Activated CD8-positive, alpha-beta memory T cell treated with anti-CD3 and anti-CD28 coated beads, Interleukin-2, amount 10 ng/mL, durations not matched to agents 7 days and 5 days (primary cell): ENCODE measurements at places on chromosomes 3 and 15. TPM values are rescaled to one million over a fixed set of nuclear protein-coding genes. Genes with fewer than 3 reads are reported as not detected.

DNA sequence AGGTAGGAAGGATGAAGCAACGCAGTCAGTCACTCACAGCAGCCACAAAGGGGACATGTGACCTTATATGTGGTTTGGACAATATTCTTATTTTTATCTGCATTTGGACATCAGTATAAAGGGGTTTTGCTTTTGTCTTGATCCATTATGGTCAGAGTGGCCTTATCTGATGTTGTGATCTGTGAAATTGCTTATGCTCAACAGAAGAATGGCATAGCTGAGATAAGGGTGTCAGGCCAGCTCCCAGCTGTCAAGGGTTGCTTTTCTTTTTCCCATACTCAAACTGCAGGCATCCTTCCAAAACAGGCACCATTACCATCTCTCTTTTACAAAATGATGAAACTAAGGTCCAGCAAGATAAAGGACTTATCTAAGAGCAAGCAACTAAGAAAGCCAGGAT lies 28.1 kb downstream of the DCLK3 start:
- no peaks in the 10 kb centered on the region for H3K36me3 ChIP-seq
- H3K4me1 ChIP-seq = no peaks in the 10 kb centered on the region

DNA sequence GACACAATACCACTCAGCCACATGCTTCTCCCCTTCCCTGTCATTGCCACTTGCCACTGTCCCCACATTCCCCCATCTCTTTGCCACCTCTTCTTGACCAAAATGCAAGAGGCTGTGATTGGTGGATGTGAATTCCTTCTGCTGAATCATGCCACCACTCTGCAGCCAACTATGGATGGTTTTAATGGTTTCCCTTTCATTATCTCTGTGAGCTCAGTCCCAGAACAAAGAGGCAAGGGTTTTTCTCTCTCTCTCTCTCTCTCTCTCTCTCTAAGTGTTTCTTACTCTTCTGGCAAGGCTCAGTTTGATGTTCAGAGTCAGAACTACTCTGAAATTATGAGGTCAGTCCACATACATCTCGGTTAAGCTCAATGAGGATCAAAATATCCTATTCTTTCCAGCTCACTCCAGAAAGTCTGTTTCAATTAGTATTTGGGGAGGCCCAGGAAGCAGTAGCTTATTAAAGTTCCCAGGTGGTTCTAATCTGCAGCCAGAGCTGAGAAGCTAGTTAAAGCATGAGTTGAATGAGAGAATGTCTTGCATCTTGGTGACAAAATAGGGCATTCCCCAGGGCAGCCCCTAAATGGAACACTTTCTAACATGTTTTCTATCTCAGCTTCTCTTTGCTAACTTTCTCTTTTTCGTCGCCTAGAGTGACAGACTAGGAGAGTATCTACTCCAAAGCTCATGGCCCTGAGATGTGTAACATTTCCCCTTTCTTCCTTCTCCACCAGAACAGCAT lies 8.5 kb upstream of the ILDR1 start:
- H3K36me3 ChIP-seq = peaks cover 60% of the 10 kb centered on the region
- H3K4me1 ChIP-seq = peaks cover 34% of the 10 kb centered on the region
- H3K27me3 ChIP-seq = no peaks in the 10 kb centered on the region
- peak; percentile 74 for DNase-seq

DPPA2 gene
- total RNA-seq = not detected

DNA sequence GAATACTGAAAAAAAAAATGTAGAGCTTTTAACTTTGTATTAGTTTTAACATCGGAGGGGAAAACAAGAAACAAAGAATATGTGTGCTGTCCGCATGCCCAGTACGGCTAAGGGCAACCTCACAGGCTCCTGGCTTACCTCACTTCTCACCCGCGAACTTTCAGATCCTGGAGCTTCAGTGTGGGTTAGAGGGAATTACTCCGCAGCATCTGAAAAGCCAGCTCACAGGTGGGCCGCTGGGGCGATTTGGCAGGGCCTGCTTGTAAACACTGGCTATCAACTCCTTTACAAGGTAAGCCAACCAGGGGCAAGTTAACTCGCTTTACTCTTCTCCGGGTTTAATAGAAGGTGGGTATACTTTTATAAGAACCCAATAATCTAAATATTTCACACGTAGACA lies 152.7 kb upstream of the ICE2 start:
- peaks cover 12% of the 10 kb centered on the region for H3K4me1 ChIP-seq
- peaks cover 13% of the 10 kb centered on the region for H3K27me3 ChIP-seq
- no peak for DNase-seq
- H3K27ac ChIP-seq = no peak overlapping the region
- no peaks in the 10 kb centered on the region for H3K36me3 ChIP-seq
- H3K4me3 ChIP-seq = no peak overlapping the region

- H3K27ac ChIP-seq = no peak overlapping the region
- H3K36me3 ChIP-seq = peaks cover 27% of the 10 kb centered on the region
- peaks cover 75% of the 10 kb centered on the region for H3K4me1 ChIP-seq
- H3K27me3 ChIP-seq = no peaks in the 10 kb centered on the region
- DNase-seq = no peak
These were observed 18.3 kb downstream of the MAP2K1 start for GRCh38 chr15:66405007-66405406.

- no peaks in the 10 kb centered on the region for H3K27me3 ChIP-seq
- H3K4me3 ChIP-seq = no peak overlapping the region
- H3K4me1 ChIP-seq = no peaks in the 10 kb centered on the region
- no peaks in the 10 kb centered on the region for H3K36me3 ChIP-seq
- DNase-seq = no peak
- H3K27ac ChIP-seq = no peak overlapping the region
These were observed 15.6 kb upstream of the KY start for GRCh38 chr3:134666466-134666865.
